ENCODE measurements at places on chromosomes 6 and 20. TPM values are rescaled to one million over a fixed set of nuclear protein-coding genes. Genes with fewer than 3 reads are reported as not detected.

- no peak for DNase-seq
Observed at GRCh38 chr6:128597956-128598355, 77.6 kb upstream of the PTPRK start.

DNA sequence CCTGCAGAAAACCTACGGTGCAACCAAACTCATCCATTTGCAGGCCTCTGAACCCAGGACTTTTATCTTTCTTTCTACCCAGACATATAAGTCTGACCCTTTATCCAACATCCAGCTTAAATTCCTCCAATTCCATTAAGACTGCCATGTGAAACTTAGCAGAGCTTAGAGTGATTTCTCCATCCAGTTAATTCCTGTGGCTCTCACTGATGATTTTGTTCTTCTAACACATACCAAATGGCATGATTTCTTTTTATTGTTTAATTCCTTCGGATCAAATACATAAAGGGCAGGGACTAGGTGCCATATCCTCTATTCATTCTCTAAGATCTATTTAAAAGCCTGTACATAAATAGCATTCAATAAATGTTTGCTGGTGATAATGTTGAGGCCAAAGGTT, 92.9 kb downstream of the TASP1 start:
- no peak for DNase-seq

- DNase-seq, result no peak
Observed at GRCh38 chr6:158680481-158680880, 30.6 kb downstream of the SYTL3 start.

C6orf163 gene
- polyA plus RNA-seq, result 0.20 TPM

DNA sequence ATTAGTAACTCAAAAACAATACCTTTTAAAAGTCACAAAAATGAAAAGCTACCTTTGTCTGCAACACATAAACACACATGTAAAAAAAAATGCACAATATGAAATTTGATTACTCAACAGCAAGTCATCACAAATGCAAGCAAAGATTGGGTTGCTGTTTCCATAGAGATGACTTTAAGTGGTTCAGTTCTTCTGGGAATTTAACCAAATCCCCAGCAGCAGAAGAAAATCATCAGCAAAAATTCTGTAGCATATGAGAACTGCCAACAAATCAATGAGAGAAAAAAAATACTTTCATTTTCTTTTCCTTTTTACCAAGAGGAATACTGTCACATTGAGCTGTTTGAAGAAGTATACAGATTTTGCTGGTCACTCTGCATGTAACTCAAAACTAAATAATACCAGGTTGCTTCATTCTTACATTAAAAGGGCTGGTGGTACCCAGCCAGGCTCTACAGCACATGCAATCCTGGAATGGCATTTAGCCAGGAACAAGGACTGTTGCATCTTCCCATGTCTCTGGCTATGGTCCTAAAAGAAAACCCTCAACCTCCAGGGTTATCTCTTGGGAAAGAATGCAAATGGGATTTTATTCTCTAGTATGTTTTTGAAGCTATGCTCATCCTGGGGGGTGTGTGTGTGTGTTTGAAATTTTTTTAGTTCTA, 158.3 kb downstream of the OPRM1 start:
- no peak for DNase-seq

GRCh38 chr20:24235296-24236175, 233.9 kb upstream of the SYNDIG1 start:
- DNase-seq, result no peak

RFX6 gene
- polyA plus RNA-seq, result not detected

DNA sequence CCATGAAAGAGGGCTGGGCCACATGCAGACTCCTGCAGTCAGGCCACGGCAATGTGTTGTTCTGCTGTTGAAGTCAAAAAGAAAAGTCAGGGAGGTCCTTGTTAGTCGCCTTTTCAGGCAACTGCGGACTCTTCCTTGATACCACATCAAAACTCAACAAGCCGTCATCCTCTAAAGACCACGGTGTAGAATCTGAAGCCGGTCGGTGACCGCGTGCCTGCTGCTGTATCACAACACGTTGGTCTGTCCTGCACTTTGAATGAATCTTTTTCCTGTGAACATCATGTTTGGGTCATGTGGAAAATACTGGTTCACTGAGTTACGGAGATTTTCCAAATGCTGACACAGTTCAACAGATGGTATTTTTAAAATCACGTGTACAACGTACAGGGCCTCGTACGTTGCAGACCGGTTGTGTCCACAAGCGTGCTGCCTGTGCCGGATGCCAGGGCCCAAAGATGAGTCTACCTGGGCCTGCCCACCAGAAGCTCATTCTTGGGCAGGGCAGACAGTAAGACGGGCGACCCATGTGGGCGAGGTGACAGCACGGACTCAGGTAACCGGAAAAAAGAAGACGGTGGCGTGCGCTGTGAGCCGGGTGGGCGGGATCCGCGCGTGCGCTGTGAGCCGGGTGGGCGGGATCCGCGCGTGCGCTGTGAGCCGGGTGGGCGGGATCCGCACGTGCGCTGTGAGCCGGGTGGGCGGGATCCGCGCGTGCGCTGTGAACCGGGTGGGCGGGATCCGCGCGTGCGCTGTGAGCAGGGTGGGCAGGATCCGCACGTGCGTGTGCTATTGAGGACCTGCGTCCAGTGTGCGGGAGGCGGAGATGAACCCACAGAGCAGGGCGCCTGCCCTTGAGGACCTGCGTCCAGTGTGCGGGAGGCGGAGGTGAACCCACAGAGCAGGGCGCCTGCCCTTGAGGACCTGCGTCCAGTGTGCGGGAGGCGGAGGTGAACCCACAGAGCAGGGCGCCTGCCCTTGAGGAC, 114.5 kb downstream of the FAM120B start:
- no peak for DNase-seq

GRCh38 chr6:146302994-146303393, 240.6 kb upstream of the RAB32 start:
- no peak for DNase-seq

DNA sequence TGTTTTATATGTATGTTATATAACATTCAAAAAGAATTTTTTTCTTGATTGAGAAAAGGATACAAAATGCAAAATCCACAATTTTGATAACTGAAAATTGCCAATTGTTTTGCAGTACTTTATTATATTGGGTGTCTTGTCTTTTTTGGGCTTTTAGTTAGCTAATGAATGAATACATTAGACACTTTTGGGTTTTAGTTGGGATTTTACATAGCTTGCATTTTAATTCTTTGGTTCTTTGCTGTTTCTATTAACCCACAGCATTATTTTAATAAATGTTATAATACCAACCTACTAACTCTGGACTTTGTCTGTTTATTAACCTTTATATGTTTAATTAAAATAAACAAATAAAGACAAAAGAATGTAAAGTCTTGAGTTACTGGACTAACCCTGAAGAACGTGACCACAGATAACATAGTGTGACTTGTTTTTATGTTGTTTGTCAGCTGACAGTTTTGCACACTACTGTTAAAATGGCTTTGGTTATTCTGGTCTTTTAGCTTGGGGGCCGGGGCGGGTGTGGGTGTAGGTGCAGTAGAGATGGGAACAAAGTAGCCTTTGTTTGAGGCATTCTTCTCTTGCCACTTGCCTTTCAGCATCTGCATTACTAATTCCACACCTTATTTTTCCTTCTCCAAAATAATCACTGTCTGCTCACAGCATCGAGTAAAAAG, 159.1 kb downstream of the QKI start:
- no peak for DNase-seq

- peak; percentile 58 for DNase-seq
Observed at GRCh38 chr6:36098920-36099647, 31.2 kb upstream of the MAPK13 start.

- no peak for DNase-seq
Observed at GRCh38 chr6:34189806-34190503, 44.1 kb upstream of the GRM4 start.

HLA-DQB2 gene
- polyA plus RNA-seq, result 2.9 TPM

ACTR5 gene
- 11.1 TPM for polyA plus RNA-seq

GRCh38 chr6:107845777-107846176, 21.7 kb upstream of the SCML4 start:
- no peak for DNase-seq

GRCh38 chr6:45920819-45921511, 94.7 kb downstream of the CLIC5 start:
- DNase-seq, result no peak

DNA sequence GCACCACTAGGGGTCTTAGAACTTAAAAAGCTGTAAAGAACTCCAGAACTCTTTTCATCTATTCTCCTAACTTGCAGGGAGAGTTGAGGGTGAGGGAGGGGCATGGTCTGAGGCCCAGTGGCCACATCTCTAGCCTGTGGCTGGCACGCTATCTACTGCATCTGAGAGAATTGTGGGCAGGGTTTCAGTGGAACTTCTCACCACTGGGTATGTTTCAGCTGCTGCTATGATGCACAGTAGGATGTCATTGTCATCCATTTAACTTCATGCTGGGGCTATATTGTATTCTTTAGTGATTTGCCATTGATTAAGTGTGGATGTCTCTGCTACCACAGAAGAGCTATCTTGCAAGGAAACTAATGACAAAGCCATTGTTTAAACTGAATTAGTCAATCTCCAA, 4.5 kb downstream of the TMEM14A start:
- DNase-seq, result no peak

DNA sequence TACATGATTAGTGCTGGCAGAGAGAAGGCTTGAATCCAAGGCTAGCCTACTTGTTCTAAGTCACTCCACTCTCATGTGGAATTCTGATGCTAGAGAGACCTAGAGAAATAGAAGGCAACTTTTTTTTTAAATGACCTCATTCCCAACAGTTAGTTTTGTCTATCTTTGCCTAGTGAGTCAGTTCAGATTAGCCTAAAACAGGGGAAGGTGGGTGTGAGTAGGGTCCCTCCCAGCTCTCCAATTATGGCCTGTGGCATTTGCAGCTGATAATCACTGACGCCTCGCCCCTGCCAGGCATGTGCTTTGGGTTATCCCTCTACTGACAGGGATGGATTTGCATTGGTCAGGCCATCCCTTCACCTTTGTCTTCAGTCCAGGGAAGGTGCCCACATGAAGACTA, 13.6 kb downstream of the TXLNB start:
- no peak for DNase-seq

- DNase-seq, result no peak
Observed at GRCh38 chr6:46888578-46888977, 33.2 kb downstream of the ADGRF5 start.

LAMA5 gene
- polyA plus RNA-seq, result not detected
